Astrocyte (in vitro differentiated cells and primary cell): ENCODE measurements at places on chromosomes 12 and 14. TPM values are rescaled to one million over a fixed set of nuclear protein-coding genes. Genes with fewer than 3 reads are reported as not detected.

GRCh38 chr12:57524814-57525614, 2.4 kb downstream of the MBD6 start:
- H3K4me1 ChIP-seq, result peaks cover 33% of the 10 kb centered on the region
- no peak for DNase-seq
- peaks cover 23% of the 10 kb centered on the region for H3K36me3 ChIP-seq
- H3K4me3 ChIP-seq, result no peak overlapping the region
- H3K27me3 ChIP-seq, result no peaks in the 10 kb centered on the region

MGP gene
- total RNA-seq, result not detected in 2 replicates

SERPINA3 gene
- total RNA-seq, result 1.3 and 2.9 TPM in 2 replicates

PLBD1 gene
- 0.57 and 1.1 TPM in 2 replicates for total RNA-seq

GRCh38 chr14:61923348-61923747, 161.1 kb downstream of the SNAPC1 start:
- peaks cover 28% of the 10 kb centered on the region for H3K4me1 ChIP-seq
- H3K36me3 ChIP-seq, result no peaks in the 10 kb centered on the region
- H3K27ac ChIP-seq, result no peak overlapping the region
